AG09309 (cell line): ENCODE measurements at places on chromosomes 1 and 21.
A peak's percentile ranks its signal among the peaks of the same experiment; 100 is the strongest.

DNA sequence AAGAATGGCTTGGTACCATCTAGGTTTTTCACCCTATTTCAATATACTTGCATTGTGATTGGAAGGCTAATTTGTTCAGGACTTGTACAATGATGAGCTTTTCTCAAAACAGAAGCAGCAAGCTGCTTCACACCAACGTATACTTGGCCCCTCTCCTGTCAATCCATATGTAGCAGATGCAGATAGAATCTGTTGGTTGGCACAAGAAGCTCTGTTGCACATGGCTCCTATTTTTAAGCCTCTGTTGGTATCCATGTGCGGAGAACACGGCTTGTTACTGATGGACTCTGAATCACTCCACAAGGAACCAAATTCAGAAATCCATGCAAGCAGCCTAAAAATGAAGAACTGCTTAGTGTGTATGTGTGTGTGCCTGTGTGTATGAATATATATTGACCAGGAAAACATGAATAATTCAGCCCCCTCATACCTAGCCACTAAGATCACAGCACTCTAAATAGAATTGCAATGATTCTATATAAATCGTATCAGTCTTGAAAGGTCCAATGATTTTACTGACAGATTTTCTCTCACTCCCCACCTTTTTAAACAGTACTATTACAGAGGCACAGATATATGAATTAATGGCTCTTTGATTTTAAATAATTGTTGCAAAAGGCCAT, 258.4 kb upstream of the DPYD start:
- DNase-seq, result no peak

GRCh38 chr21:46394595-46395104, 64.0 kb upstream of the DIP2A start:
- DNase-seq, result no peak

DNA sequence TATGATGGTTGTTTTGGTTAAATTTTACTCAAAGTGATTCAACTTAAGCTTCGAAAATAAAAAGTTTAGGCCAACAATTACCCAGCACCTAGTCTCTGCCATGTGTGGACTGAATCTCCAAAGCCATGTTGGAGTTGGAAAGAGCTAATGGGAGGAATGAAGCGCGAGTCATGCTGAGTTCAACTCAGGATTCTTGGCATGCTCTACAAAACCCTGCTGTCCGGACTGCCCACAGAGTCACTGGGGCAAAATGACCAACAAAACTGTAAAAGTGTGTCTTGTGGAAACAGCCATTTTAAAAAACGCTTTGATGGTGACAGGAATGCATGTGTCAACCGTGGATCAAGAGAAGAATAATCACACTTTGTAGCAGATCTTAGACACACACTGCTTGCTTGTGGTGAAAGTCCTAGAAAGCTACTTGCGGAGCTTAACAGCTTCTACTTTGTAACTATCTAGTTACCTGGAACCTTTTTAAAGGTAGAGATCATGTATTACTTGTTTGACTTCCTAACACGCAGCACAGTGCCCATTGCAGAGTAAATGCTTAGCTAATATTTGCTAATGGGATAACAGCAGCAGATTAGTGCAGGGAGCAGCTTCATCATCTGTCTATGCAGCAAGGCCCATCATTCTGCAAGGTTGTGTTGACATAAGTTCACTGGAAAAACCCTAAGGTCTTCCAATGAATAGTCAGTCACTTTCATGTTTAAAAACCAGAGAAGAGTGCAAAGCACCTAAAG, 7.0 kb upstream of the GBP6 start:
- DNase-seq, result peak; percentile 4

- no peak for DNase-seq
These were observed 213.0 kb upstream of the CACYBP start for GRCh38 chr1:174786760-174787159.

DNA sequence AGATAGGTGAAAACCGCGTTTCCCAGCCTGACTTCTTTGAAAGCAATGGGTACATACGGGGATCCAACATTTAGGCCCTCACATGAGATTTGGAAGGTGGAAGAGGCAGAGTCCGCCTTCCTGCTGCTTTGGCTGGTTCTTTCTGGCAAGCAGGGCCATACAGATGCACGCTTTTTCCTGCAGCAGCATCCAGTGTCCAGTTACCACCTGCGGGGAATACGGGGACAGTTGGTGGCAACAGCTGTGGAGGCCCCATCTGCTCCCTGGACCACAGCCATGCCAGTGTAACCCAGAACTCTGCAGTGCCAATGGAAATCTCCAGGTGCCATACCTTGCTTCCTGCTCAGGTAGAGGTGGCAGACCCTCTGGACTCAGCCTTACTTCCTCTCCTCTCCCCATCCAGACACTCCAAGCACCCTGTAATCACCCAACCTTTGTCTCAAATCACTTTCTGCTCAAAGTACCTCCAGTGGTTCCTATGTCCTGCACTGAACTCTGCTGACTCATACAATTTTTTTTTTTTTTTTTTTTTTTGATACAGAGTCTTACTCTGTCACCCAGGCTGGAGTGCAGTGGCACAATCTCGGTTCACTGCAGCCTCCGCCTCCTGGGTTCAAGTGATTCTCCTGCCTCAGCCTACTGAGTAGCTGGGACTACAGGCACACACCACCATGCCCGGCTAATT, 68.3 kb downstream of the SLC16A1 start:
- no peak for DNase-seq

GRCh38 chr21:41622831-41623548, 115.0 kb upstream of the TMPRSS2 start:
- DNase-seq, result no peak

DNA sequence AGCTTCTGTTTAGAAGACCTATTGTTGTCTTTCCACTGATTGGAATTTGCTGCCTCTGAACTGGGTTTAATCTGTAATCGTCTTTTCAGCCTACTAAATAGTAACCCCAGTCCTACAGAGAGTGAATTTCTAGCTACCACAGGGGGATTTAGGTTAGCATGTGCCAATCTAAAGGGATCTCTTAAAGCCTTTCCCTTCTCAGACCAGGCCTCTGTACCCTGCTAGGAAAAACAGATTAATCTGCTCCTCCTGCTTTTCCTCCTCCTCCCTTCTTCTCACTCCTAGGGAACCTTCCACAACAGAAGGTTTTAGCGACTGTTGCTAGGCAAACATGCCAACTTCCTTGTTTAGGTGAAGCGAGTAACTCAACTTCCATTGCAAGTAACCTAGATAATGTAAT, 1.3 kb upstream of the RC3H1 start:
- no peak for DNase-seq

DNA sequence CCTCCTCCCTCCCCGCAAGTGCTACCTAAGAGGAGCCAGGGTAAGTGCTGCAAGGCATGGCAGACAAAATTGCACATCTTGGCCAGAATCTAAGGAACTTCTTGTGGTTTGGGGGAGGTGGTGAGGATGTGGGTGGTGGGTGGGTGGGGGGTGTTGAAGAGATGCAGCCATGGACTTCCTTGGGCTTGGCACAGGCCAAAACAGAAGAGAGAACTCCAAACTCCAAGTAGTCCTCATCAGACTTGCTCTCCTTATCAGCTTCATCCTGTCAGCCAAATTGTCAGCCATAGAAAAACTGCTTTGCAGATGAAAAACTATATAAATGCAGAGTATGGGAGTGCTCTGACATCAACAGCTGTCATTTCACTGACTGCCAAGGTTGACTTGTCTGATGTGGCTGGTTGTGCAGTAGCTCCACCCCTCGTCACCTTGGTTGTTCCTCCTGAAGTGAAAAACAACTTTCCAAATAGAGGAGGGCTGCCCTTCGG, 7.1 kb downstream of the AMIGO1 start:
- DNase-seq, result no peak

DNA sequence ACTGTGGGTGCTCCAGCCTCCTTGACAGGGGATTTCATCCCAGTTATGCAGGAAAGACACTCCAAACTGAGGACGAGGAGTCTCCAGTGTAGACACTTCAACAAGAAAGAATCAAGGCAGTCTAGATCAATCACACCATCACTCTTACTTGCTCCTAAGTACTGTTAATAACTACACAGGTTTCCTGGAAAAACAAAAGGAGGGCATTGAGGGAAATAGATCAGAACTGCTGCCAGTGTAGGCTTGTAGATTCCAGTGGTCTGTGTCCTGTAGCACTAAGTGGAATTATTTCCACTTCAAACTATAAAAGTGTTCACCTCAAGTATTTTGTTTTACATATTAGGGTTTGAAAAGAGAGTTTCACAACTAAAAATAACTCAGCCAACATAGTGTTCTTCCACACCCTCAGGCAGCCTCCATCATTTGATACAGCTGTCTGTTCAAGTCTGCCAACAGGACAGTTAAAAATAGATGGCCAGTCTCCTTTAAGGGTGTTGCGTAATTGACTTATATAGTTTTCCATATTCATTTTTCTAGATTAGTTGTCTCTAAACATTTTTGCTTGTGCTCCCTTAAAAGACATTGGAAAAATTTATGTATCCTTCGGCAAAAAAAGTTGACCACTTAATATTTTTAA, 32.0 kb upstream of the AGL start:
- DNase-seq, result peak; percentile 33

- DNase-seq, result no peak
These were observed 448.3 kb downstream of the MATN1 start for GRCh38 chr1:30274976-30275621.

GRCh38 chr1:37442644-37443043, 31.7 kb upstream of the ZC3H12A start:
- DNase-seq, result no peak

- no peak for DNase-seq
These were observed at the start of gene HP1BP3 for GRCh38 chr1:20787029-20787839. HP1BP3 (minus strand) TSS chr1:20787307; CDS start chr1:20780440, 6,867 bp downstream.

GRCh38 chr1:150210706-150211105, 25.2 kb downstream of the ANP32E start:
- no peak for DNase-seq

GRCh38 chr1:54709547-54710292, 5.9 kb upstream of the TTC4 start:
- no peak for DNase-seq

DNA sequence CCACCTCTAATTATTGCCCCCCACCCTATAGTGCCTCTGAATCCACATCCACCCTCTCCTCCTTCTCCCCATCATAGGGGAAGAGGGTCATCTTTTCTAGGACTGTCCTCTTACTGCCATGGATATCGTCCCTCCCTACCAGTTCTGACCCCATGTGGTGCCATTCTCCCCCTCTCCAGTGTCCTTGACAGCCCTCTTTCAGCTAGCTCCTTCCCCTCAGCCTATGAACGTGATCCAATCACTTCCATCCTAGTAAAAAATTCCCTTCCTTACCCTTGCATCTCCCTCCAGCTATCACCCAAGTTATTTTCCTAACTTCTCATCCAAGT, 172.7 kb downstream of the RRAGC start:
- DNase-seq, result no peak

GRCh38 chr1:10615932-10616671, 141.4 kb downstream of the PEX14 start:
- DNase-seq, result no peak

DNA sequence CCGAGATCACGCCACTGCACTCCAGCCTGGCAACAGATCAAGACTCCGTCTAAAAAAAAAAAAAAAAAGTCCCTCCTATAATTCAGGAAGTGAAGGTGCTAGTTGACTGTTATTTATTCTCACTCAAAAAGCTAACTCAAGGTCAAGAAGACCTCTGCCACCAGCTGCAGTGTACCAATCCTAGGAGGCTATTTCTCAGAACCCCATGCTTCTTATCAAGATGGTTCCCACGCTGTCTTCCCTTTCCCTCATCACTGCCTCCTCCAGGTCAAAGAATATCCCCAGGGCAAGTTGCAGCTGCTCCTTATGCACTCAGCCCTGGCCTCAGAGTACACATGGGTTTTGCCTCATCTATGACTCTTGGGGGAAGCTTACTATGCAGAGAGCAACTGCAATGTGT, 53.6 kb downstream of the RERE start:
- DNase-seq, result no peak

GRCh38 chr1:47919113-47919833, 77.9 kb downstream of the TRABD2B start:
- no peak for DNase-seq

- DNase-seq, result no peak
These were observed 115.5 kb downstream of the RERE start for GRCh38 chr1:8701794-8702471.

GRCh38 chr21:44455524-44456213, 359 bp downstream of the LRRC3 start:
- no peak for DNase-seq

DNA sequence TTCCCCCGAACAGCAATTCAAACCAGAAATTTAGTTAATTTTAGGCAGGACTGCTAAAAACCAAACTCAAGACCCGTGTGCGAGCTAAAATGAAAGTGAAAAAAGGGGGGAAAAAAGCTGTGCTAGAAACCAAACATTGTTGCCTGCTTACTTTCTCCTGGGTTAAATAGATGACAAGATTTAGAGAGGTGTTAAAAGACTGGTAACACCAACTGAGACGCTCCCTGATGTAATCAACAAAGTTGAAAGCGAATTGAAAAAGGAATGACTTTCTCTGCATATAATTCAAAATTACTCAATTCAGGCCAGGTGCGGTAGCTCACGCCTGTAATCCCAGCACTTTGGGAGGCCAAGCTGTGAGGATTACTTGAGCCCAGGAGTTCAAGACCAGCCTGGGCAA, 6.8 kb downstream of the CDCA8 start:
- DNase-seq, result no peak

- no peak for DNase-seq
These were observed 16.4 kb downstream of the RPS6KA1 start for GRCh38 chr1:26545969-26546323.

- peak; percentile 83 for DNase-seq
These were observed 220.7 kb downstream of the TOMM20 start for GRCh38 chr1:234907940-234908405.

DNA sequence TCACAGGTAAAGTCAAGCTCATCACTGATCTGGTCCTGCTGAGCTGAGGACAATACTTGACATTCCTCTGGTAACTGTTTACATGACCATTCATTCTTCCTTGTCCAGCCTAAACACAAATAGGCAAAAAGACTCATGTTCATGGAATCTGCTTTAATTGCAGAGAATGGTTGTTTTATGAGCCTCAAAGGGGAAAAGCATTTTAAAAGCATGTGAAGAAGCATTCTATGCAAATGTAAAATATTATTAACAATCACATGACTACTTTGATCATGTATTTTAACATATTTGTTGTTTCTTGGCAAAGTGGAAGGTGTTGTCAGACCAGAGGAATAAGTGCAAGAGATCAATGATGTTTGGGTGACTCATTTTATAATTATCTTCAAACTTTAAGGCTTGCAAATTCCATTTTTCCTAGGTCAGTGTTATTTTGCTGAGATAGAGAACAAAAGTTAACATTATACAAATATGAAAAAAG, 133.7 kb downstream of the RUNX1 start:
- DNase-seq, result no peak

- no peak for DNase-seq
These were observed 53.2 kb downstream of the DNAJC6 start for GRCh38 chr1:65362545-65362944.
